Dermis blood vessel endothelial cell (primary cell): ENCODE measurements at places on chromosomes 6 and 20. TPM values are rescaled to one million over a fixed set of nuclear protein-coding genes. Genes with fewer than 3 reads are reported as not detected.
A peak's percentile ranks its signal among the peaks of the same experiment; 100 is the strongest.

Gene HUS1B
- total RNA-seq: 0.98 and 1.5 TPM in 2 replicates

DNA sequence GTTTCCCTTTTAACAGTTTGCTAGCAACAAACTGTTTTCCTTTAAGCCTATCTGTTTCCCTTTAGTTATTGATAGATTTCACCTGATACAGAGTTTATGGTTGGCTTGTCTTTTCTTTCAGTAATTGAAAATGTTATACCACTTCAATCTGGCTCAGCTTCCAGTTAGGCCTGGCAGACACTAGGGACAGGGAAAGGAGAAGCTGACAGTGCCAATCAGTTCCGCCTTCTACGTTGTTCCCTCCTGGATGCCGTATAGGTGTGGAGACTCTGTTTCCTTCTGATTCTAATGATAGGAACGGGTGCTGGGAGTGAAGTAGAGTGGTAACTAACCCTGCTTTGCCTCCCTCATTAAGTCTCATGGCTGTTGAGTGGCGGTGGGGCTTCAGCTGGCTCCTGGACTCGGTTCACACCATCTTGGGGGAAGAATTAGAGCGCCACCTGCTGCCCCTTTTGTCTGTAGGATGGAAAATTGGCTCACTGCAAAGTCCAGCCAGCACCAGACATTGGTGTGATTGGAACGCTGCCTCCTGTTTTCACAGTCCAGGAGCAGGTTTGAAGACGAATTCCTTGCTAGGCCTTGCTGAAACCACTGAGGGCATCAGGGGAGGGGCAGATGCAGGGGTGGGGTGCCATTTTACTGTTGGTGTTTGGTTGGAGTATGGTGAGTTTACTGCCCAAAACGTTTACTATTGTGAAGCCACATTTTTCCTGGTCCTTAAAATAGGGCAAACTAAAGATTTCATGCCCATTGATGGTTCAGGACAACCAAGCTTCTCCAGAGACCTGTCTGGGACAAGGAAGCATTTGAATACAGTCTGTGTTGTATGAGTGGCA, 1729.5 kb downstream of the GRIK2 start:
- no peak for DNase-seq

DNA sequence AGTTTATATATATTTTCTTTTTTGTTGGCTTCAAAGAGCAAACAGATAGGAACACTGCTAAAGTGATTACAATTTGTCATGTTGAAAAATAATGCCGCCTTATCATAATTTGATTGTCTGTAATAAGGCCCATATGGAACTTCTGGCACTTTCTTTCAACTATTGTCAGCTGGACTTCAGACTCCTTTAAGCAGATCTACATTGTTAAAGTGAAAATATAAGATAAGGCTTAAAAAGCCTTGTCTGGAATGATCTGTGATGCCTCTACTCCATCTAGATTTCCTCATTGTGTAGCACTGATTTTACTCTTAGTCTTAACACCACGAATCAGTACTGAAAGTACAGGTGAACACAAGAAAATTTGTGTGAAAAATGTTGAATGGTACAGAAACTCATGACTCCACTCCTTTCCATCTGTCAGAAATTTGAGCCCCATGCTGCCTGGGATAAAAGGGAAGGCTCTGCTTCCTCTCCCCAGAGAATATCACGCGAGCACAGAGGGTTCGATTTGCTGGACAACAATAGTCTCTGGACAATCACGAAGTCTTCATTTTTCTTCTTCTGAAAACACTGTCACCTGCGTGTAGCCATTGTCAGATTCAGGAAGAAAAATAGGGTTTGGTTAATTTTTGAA, 56.0 kb downstream of the BCAS1 start:
- no peak for DNase-seq

DNA sequence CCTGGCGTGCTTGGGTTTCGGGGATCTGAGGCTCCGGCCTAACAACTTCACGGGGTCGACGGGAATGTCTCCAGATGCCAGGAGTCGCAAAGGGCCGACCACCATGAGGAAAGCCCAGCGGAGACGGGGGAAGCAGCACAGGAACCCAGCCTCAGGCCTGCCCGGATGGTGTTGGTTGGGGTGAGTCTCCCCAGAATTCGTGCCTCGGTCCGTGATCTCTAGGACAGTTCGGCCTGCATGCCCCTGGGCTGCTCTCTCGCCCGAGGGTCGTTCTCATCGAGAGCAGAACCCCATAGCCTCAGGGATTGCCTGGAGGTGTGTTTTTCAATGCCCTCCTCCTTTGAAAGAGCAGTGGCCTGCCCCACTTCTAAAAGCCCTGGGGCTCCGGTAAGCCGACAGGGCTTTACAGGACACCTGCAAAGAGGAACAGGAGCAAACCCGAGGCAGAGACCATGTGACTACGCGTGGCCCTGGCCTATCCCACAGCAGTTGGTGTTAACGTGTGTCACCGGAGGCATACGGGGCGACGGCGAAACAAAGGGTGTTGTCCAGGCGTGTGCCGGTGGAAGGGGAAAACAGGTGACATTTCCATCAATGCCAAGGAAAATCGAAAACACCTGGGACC, 973.1 kb upstream of the DEFB115 start:
- no peak for DNase-seq

DNA sequence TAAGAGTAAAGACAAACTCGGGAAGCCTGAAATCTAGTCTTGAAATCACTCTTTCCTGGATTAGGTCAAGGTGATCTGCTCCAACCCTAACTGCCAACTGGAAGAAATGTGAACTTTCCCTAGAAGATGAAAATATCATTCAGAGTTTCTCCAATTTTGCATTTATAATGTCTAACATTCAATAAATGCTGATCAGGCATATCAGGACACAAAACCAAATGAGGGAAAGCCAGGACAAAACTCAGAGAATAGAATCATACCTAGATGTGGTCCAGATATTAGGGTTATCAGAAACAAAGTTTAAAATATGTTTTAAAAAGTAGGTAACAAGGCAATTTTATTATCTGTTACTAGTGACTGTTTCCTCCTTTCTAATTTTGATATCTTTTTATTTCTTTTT, 335.5 kb upstream of the MAP3K7 start:
- DNase-seq: no peak

Gene PDE7B
- 26.6 and 58.5 TPM in 2 replicates for total RNA-seq

Gene BTN1A1
- not detected in 2 replicates for total RNA-seq

GRCh38 chr6:40395066-40395697, 192.0 kb downstream of the LRFN2 start:
- DNase-seq: no peak

DNA sequence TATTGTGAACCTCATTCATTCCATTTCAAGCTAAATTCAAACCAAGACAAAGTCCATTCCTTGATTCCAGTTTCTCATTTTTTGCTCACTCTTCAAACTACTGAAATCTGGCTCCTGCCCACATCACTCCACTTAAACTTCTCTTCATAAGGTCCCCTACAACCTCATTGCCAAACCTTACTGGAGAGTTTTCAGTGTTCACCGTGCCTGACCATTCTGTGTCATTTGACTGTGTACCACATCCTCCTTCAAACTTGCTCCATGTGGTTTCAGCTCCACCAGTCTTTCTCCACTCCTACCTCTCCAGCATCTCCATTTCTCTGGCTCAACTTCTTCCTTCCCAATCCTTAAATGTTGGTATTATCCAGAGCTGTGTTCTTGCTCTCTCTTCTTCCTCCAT, 38.5 kb upstream of the TAB2 start:
- no peak for DNase-seq

DNA sequence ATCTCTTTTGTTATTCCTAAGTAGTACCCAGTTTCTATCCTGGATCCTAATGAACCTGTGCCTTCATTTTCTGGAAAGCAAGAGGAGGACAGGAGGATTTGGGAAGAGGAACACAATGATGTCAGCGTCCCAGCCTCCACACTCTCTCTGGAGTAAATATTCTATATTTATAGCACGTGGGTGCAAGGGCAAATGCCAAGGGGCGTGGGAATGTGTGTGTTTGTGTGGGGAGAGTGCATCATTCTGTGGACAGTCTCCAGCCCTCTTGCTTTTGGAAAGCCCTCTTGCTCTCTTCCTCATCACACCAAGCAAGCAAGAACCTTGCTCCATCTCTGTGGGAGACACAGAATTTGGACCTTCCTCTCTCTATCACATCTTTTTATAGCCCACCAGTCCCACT, 103.2 kb upstream of the EMILIN3 start:
- no peak for DNase-seq

Gene MYB
- 0.17 and 0.19 TPM in 2 replicates for total RNA-seq

- DNase-seq: no peak
These were observed 17.1 kb downstream of the ALDH8A1 start for GRCh38 chr6:134932535-134933470.

Gene PIM1
- total RNA-seq: 1.3 and 2.6 TPM in 2 replicates

Gene ATP9A
- total RNA-seq: 39.7 and 53.3 TPM in 2 replicates

DNA sequence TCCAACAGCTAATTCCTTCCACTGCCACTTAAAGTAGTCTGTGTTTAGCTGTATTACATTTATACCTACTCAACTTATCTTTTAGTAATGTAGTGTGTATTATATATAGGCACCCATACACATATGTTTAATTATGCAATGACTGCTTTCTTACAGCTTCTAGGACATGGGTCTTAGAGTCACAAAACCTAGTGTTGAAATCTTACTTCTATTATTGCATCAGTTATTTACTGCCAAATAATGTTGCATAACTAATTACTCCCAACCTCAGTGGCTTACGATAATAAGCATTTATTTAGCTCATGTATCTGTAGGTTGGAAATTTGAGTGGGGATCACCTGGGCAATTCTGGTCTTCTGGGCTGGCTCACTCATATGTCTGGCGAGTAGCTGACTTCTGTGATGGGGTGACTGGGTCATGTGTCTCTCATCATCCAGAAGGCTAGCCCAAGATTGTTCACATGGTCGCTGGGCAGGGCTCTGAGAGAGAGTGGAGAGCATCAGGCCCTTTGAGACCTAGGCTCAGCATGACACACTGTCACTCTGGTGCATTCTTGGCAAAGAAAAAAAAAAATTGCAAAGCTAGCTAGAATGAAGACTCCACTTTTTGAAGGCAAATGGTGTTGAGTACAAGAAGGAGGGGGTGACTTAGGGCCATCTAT, 187.0 kb downstream of the PLCB1 start:
- no peak for DNase-seq

Gene ZNF451
- 60.4 and 69.1 TPM in 2 replicates for total RNA-seq

- DNase-seq: no peak
These were observed 12.9 kb upstream of the TLDC2 start for GRCh38 chr20:36862857-36863668.

GRCh38 chr6:105398859-105399258, 4.0 kb downstream of the PREP start:
- no peak for DNase-seq

DNA sequence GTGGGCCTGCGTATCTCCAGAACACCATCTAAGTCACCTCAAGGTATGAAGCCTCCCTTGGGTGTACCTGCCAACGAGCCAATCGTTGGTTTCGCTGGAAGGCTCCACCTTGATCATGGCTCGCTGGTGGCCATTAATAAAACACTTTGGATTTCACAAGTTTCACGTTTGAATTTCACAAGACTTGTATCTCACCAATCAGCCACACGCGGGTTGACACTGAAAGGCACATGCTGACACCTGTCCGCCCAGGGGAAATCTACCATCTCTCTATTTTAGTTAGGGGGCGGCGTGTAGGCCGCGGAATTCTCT, 586 bp upstream of the HMGA1 start:
- peak; percentile 46 for DNase-seq

- no peak for DNase-seq
These were observed 126.3 kb upstream of the CEP162 start for GRCh38 chr6:84353459-84354423.

DNA sequence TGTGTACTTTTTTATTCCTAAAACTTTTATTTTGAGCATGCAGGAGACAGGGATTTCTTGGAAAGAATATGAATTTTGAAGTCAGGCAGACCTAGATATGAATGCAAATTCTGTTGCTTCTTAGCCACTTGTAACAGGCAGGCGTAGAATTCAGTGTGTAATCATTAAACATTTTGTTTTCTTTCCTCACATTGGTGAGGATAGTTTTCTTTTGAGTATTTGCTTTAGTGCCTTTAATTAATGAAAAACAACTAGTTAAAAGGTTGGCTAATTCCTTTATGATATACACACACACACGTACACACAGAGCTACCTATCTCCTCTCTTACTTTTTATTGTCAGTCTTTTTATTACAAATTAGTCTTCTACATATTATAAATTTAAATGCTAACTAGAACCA, 342.3 kb downstream of the CDKAL1 start:
- peak; percentile 2 for DNase-seq

DNA sequence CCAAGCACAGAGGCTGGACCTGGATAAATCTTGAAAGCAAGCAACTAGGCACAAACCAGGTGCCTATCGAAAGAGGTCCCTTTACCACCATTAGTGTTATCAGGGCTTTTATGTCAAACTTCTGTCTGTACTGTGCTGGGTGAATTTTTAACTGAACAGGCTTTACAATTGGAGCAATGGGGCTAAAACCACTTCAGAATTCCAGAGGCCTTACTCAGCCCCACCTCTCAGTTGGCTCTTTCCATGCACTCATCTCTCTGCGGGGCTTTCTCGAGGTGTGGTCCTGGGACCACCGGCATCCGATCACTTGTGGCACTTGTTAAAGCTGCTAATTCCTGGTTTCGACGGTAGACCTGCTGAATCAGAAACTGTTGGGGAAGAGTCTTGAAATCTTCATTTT, 232.5 kb downstream of the SOX4 start:
- no peak for DNase-seq

- DNase-seq: no peak
These were observed 15.0 kb upstream of the DAAM2 start for GRCh38 chr6:39777218-39777617.

DNA sequence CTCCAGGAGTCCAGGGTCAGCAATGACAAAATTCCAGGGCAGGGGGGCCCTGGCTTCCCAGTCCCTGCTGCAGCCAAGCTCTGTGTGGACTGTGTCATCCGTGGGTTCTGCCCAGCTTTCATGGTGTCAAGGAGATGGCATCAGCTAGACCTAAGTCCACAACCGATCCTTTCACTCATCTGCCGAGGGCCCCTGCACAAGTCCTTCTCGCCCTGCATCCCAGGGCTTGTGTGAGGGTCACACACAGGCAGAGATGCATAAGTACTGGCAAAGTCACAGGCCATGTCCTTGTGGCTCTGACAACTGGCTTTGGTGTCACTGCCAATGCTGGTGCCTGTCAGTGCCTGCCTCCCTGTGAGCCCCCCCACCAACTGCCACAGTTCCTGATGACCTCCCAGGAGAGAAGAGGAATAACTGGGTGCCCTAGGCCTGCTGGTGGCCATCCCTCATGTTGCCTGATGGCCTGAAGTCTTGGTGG, 181.4 kb upstream of the CST7 start:
- DNase-seq: no peak

- DNase-seq: no peak
These were observed 58.8 kb downstream of the FKBP5 start for GRCh38 chr6:35629876-35630378.

Gene FERMT1
- under 0.01 and 0.28 TPM in 2 replicates for total RNA-seq

- DNase-seq: no peak
These were observed 90.5 kb downstream of the GPX5 start for GRCh38 chr6:28615955-28616747.

Gene OTOR
- total RNA-seq: not detected in 2 replicates

DNA sequence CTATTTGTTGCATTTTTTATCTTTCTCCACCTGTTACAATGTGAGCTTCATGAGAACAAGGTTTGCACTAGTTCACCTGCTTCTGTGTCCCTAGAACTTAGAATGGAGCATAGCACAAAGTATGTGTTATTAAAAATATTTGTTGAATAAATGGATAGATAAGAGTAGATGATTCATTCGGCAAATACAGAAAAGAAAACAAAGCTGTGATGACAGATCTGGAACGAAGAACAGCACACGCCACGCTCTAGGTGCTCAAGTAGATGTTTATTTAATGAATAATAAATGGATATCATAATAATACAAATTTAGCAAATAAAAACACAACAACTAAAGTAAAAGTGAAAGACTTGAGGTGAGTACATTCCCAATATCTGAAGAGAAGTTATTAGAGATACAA, 273.1 kb downstream of the HAO1 start:
- DNase-seq: peak; percentile 44

Gene REV3L
- 39.5 and 61.2 TPM in 2 replicates for total RNA-seq
